Stimulated activated CD8-positive, alpha-beta memory T cell treated with anti-CD3 and anti-CD28 coated beads, Interleukin-7, amount 100 ng/mL, for 1 hour (primary cell): ENCODE measurements at places on chromosomes 2 and 18.

- no peak for DNase-seq
Measured at GRCh38 chr2:21424375-21424774, 300.6 kb downstream of the TDRD15 start.

GRCh38 chr2:8671176-8671575 is 10.7 kb upstream of the ID2 start:
- no peak for DNase-seq

DNA sequence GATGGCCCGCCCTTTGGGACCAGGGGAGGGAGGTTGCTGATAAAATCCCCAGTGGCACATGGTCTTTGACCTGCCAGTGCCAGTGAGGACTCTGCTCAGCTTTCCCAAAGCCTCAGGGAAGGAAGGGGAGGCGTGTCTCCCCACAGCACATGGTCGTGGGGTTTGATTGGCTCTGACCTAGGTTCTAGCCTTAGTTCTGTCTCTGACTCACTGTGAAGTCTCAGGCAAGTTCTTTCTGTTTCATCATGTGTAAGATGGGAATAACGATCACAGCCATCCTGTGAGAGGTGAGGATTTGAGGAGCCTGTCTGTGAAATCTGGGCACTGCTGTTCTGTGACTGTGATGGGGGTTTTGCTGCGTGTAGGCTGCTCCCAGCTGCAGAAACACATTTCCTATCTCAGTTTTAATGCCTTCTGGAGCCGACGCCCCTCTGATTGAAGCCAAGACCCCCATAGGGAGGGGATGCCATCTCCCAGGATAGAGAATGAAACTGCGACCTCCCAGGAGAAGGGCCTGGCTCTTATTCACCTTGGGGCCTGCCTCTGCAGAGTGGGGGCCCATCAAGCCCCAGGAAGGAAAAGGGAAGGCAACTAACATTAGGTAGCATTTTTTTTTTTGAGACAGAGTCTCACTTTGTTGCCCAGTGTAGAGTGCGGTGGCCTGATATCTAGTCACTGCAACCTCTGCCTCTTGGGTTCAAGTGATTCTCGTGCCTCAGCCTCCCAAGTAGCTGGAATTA is 84.0 kb downstream of the DDX1 start:
- no peak for DNase-seq

- no peak for DNase-seq
Measured at GRCh38 chr2:191303140-191304005, 58.2 kb downstream of the MYO1B start.

DNA sequence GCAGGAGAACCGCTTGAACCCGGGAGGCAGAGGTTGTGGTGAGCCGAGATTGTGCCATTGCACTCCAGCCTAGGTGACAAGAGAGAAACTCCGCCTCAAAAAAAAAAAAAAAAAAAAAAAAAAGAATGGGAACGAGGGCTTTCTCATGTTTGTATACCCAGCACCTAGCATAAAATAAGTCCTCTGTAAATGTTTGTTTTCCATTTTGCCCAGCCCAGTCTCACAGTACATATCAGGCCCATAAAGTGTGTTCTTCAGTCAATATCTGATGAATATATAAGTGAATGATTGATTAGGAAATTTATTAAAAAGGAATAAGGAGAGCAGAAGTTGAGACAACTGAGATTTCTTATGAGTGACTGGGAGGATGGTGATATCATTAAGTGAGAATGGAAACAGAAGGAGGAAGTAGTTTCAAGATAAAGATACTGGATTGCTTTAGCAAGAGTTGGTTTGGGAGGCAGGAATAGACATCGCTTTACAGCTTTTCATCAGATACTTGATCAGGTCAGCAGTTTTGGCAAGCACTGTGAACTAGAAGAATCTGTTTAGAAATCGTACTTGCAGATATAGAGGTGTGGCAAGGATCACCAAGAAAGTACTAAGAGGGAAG is 327.5 kb downstream of the KIAA1328 start:
- no peak for DNase-seq

DNA sequence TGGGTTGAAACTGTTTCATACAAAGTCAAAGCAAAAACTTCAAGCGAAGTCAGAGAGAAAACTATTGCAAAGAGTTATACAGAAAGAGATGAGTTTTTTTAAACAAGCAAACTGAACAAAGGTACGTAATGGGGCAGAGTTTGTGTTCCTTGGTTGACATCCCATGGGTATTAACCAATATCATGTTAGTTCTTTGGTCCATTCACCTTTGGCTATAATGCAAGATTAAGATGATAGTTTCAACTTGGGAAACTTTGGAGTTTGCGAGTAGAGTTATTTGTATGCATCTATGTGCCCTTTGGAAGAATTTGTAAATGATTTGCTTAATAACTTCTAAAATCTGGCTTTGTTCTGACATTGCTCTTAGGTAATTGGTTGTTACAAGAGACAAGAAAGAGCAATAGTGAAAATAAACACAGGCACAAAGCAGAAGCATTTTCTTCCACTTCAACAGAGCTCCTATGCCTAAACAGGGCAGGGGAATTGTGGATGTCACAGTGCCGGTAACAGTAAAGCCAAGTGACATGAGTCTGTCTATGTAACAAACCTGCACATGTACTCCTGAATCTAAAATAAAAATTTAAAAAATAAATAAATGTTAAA is 936.1 kb downstream of the SUCLG1 start:
- DNase-seq: no peak

DNA sequence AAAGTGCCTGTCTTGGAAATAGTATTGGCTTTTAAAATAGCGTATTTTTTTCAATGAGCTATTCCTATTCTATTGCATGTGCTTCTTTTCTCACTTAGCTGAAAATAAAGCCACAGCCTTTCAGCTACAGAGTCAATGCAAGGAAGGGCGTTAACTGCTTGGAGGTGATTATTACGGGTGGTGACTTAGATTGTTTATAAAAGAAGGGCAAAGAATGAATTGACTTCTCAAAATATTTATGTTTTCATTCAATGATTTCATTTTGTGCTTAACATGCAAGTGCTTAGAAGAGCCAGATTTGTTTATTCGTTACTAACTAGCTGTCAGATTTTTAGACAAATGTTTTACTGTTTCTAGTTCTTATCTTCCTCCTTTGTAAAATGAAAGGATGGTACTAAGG is 2.8 kb upstream of the CHN1 start:
- DNase-seq: no peak
